ENCODE measurements at places on chromosomes 11 and 22.

DNA sequence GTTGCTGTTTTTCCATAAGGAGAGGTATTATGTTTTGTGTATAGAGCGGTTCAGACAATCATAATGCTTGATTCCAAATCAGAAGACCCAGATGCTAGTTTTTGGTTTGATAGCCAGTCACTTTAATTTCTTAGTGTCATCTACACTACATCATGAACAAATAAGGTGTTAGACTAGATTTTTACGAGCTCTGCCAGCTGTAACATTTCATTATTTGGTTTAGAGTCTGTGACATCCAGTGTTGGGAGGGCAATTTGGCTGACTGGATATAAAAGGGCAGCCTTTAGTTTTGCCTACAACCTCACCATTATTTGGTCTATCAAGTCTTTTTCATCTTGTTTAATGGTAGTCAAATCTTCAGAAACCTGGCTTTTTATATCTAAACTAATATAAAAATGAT, 30.2 kb upstream of the FBXO3 start:
- DNase-seq: no peak

DNA sequence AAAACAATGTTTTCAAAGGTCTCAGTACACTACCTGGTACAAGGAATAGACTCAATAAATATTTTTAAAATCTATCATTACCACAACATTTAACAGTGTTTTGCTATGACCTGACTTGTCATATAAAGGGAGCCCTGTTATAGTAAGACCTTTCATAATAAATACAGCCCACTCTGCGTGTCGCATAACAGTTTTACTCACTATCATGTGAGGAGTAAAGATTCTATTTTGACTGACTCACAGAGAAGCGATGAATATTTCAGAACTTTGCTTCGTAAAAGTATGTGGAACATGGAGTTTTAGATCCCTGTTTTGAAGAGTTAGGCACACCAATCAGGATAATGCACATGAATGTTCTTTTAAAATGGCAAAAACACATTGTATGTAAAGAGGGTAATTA, 531.2 kb downstream of the KCNA4 start:
- DNase-seq: no peak

DNA sequence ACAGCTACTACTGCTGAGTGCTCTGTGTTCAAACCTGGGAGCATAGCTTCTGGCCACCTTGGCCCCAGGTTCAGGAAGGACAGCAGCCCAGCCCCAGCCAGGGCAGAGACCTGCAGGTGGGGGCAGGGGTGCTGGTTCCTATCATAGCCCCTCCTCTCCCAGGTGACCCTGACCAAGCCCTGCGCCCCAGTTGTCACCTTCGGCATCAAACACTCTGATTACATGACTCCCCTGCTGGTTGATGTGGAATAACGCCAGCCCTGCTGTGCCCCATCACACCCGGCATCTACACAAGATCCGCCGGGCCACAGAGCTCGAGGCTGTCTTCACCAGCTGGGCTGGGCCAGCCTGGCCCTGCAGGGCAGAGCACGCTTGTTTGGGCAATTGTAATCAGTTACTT, 6.9 kb downstream of the SCGB1C1 start:
- DNase-seq: no peak

- no peak for DNase-seq
These were observed 50.6 kb upstream of the ARFGAP3 start for GRCh38 chr22:42907404-42908373.

DNA sequence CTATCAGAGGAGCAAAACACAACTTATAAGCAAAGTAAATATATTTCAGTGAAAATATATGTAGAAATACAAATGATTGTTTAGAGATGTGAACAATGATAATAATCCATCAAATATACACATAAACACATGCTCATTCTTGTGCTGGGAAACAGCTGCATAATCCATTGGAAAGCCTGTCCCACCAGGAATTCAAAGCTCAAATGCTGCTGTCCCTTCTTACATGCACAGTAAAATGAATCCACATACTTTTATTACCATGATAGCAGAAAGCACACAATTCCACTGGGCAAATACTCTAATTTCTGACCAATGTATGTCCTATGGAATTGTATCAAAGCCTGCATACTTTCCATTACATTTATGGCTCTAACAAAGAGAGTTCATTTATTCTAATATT, 44.5 kb downstream of the SOX6 start:
- no peak for DNase-seq

DNA sequence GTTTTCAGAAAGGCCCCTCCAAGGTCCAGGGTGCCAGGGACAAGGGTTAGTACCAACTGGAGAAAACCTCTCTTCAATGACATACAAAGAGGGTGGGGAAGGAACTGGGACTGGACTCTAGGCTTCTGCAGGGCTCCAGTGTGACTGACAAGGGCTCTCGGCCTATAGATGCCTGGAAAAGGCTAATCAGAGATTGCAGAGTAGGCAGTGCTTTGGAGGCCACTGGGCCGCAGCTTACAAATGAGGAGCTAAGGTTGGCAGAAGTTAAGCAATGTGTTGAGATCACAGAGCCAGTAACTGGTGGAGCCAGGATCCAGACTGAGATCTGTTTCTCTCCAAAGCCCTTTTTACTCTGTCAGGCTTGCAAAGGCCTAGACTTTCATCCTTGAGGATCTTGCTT, 7.4 kb upstream of the DGKZ start:
- DNase-seq: no peak

DNA sequence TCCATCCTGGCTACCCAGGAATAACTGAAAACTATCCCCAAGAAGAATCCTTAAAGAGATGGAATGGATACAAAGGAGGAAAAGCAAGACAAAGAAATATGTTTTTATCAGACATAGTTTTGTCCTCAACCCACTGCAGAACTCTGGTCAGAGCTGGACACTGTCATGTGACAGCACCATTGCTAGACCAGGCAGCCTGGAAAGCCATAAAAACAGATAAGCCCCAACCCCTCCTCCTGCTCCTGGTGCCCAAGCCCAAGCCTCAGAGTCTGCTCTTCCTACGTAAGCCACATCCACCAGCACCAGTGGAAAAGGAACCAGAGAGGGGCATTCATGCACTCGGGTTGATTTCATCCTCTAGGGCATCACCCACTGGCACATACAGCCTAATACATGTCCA, 116.9 kb downstream of the TRIM29 start:
- no peak for DNase-seq

DNA sequence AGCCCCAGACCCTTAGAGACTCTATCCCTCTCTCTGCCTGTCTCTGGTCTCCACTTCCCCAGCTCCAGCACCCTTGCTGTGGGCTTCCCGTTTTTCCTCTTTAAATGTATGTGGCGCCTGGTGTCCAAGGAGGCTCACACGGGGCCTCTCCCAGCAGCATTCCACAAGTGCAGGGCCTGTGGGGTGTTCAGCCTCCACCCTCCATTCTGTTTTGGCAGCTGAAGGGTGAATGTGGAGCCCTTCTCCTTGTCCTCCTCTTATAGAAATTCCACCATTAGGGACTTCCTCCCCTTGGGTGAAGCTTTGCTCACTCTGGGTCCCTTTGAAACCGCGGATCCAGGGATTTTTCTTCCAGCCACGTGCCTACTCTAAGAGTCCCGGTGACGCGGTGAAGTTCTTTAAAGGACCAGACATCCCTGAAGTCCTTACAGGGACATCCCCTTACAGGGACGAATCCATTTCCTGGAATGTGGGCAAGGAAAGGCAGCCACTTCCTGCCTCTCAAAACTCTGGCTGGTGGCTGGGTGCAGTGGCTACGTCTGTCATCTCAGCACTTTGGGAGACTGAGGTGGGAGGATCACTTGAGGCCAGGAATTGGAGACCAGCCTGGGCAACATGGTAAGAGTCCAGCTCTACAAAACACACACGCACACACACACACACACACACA, 1.6 kb upstream of the TSPAN18 start:
- no peak for DNase-seq

- no peak for DNase-seq
These were observed 174.1 kb downstream of the CSNK2A3 start for GRCh38 chr11:11178671-11179638.

GRCh38 chr22:21052715-21053459, 7.1 kb downstream of the LRRC74B start:
- DNase-seq: no peak

DNA sequence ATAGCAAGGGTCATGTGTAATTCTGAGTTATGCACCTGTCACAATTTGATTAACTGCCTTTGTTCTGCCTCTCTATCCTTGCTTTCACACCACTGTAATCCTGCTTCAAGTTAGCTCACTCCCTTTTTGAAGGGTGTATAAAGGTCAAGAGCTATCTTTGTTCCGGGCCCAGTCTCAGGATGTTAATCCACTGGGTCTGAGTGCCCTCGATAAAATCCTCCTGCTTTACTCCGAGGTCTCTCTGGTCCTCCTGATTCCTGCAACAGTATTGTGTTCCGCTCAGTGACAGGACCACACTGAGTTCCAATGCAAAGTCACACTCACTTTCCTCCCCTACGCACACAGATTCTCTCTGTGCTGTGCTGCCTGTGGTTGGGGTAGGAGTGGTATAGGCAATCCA, 186.5 kb downstream of the DYNC2H1 start:
- DNase-seq: no peak

- DNase-seq: no peak
These were observed 102.5 kb downstream of the C11orf58 start for GRCh38 chr11:16840951-16841350.

GRCh38 chr11:10075141-10075540, 218.9 kb downstream of the SBF2 start:
- no peak for DNase-seq

GRCh38 chr11:113184498-113184897, 129.9 kb upstream of the TTC12 start:
- no peak for DNase-seq

- no peak for DNase-seq
These were observed 4.3 kb downstream of the MTFP1 start for GRCh38 chr22:30429887-30430286.

- no peak for DNase-seq
These were observed 7.6 kb downstream of the XBP1 start for GRCh38 chr22:28792491-28793383.

DNA sequence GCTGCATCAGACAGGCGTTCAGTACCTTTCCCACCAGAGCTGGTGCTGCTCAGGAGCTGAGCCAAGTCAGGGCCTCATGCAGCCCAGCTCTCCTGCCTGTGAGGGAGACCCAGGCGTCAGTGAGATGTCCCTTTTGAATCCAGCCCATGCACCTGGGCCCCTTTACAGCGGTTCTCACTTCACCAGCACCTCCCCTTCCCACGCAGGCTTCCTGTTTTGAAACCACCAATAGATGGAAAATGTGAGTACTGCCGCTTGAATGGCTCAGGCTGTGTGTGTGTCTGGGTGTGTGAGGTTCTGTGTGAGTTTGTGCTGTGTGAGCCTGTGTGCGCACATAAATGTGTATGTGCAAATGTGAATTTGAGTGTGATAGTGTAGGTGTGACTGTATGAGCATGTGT, 88.4 kb downstream of the UBASH3B start:
- no peak for DNase-seq

- no peak for DNase-seq
These were observed 38.8 kb upstream of the PHF21A start for GRCh38 chr11:46160100-46160499.

GRCh38 chr22:43698403-43698802, 113.7 kb downstream of the EFCAB6 start:
- no peak for DNase-seq

DNA sequence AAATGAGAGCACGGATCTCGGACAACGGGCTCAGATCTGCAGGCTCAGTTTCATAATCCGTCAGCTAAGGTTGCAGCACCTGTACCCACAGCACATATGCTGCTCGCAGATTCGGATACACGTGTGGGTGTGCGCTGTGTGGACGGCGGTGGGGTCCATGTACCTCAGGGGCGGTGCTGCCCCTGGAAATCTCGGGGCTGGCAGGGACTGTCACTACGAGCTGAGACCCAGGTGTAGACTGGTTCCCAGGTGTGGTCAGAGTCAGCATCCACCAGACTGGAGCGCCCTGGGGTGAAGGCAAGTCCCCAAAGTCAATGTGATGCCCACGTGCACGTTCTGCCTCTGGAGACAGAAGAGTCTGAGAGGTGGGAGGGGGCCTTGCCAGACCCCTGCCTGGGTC, 989.3 kb downstream of the BRD1 start:
- DNase-seq: no peak

- no peak for DNase-seq
These were observed 36.0 kb downstream of the FAM83F start for GRCh38 chr22:40030758-40031095.

GRCh38 chr11:10605941-10606381, 37.5 kb upstream of the LYVE1 start:
- DNase-seq: no peak

DNA sequence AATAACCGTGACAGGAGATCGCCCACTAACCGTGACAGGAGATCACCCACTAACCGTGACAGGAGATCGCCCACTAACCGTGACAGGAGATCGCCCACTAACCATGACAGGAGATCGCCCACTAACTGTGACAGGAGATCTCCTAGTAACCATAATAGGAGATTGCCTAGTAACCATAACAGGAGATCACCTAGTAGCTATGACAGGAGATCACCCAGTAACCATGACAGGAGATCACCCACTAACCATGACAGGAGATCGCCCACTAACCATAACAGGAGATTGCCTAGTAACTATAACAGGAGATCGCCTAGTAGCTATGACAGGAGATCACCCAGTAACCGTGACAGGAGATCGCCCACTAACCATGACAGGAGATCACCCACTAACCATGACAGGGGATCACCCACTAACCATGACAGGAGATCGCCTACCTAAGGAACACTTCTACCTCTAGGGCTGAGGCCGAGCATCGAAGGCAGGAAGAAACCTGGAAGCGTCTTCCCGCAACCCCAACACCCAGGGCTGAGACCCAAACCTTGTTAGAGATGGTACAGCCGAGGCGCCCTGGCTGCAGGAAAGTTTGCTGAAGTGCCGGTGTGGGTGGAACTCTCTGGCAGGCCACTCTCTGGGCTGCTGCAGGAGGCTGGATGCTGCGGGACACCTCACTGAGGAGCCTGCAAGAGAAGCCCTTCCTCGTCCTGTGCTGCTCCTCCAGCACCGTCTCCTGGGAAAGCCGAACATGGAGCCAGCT, 67.5 kb upstream of the THY1 start:
- DNase-seq: no peak

GRCh38 chr11:812390-812789, 2.6 kb downstream of the RPLP2 start:
- DNase-seq: no peak

DNA sequence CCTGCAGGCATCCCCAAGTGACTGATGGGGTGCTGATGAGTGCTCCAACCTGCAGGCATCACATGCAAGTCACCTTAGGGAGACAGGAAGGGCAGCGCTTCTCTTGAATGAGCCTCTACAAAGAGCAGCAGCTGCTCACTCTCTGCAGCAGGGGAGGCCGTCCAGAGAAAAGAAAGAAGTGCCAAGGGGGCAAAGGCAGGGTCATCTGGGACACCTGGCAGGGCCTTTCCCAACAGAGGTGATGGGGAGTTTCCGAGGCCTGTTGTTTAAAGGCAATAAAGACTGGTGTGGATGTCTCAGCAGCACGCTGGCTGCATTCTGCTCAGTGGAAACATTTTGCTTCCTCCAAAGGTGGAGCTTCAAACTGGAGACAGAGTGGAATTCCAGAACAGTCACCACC, 113.7 kb downstream of the ETS1 start:
- no peak for DNase-seq

All from NCI-H1417 treated with DMSO at 0.1 percent for 48 hours (cell line).